NCI-H460 (cell line): ENCODE measurements at places on chromosomes 7 and 10. TPM values are rescaled to one million over a fixed set of nuclear protein-coding genes. Genes with fewer than 3 reads are reported as not detected.

GRCh38 chr10:122847782-122848604 lies 2.3 kb upstream of the CUZD1 start:
- no peak for DNase-seq

GRCh38 chr10:103584216-103585010 lies 90.9 kb downstream of the NEURL1 start:
- no peak for DNase-seq

Gene WASL
- 30.1 and 32.4 TPM in 2 replicates for total RNA-seq

DNA sequence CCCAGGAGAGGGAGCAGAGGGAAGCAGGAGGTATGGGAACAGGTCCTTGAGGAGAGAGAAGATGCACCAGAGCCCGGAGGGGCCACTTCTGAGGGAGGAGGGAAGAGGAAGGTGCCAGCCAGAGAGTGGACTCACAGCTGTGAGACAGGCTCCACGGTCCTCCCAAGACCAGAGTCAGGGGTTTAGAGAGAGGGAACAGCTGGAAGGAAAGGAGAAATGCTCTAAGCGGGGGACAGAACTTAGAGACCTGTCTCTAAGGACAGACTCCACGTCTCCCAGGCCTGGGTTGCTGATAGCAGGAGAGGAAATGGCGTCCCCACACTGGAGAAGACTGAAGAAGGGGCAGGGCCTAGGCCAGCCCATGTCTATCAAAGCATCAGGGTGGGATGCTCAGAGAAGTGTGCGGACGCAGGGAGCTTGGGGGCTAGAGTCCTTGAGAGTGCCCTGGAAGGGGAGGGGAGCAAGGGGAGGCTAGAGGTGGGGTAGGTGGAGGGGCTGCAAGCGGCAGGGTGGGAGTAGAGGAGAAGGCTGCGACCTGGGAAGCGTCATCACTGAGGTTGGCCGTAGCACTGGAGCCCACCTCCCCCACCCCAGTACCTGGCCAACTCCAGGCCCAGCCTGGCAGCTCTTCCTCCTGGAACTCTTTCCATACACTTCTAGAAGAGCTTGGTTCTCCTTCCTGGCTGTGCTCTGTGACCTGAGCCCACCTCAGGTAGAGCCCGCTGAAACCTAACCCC lies 25.6 kb upstream of the GRID1 start:
- DNase-seq, result no peak

GRCh38 chr10:75596930-75597620 lies 165.7 kb downstream of the LRMDA start:
- no peak for DNase-seq

Gene DNAJB9
- 18.0 and 24.1 TPM in 2 replicates for total RNA-seq

- no peak for DNase-seq
These were observed 64.9 kb upstream of the NKX6-2 start for GRCh38 chr10:132850896-132851295.

DNA sequence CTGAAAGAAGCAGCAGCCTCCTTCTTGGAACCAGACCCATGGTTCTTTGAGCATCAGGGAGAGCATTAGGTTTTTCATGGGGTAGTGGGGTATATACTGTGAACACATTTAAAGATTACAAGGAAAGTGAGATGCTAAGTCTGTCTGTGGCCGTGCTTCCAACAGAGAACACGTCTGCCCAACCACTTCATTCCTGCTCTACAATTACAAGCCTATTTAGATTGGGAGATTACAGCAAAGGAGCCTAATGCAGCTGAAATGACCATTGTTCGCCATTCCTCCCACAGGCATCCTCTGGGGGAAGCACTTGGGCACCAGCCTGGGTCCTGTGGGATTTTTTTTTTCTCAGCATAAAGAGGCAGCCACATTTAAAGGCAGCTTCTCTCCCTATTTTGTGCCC lies 536.4 kb downstream of the XPNPEP1 start:
- DNase-seq, result no peak
